Head of caudate nucleus (tissue), 42 donors: ENCODE measurements at places on chromosomes 4 and X.

GRCh38 chr4:8391972-8392371 is 48.6 kb downstream of the ACOX3 start:
- peak; percentile 44 for DNase-seq

DNA sequence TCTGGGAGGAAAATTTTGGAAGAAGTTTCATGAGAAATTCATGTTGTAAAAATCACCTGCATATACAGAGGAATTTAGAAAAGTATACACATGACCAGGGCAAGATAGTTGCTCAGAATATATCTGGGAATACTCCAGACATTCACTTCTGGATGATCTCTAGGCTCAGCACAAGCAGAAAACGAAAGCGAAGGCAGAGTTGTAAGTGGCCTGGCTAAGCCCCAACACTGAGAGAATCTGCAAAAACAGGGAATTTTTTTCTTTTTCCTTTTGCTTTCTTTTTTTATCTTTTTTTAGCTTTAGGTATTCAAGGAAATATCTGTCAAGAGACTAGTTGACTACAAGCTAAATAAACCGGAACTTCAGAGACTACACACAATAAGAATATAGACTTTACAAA is 207.2 kb downstream of the FGF13 start:
- DNase-seq = no peak

- DNase-seq = no peak
Observed at GRCh38 chrX:96909291-96909690, 25.6 kb downstream of the RPA4 start.

GRCh38 chr4:188411805-188412204 is 272.6 kb downstream of the TRIML1 start:
- no peak for DNase-seq

GRCh38 chr4:108068442-108068841 is 78.8 kb downstream of the HADH start:
- no peak for DNase-seq

GRCh38 chr4:84733343-84734033 is 150.6 kb downstream of the CDS1 start:
- DNase-seq = no peak

- DNase-seq = no peak
Observed at GRCh38 chrX:150680974-150681373, 12.2 kb upstream of the MTMR1 start.

- no peak for DNase-seq
Observed at GRCh38 chrX:68895778-68896177, 67.0 kb downstream of the EFNB1 start.

GRCh38 chr4:67907650-67908049 is 23.8 kb upstream of the TMPRSS11D start:
- no peak for DNase-seq

DNA sequence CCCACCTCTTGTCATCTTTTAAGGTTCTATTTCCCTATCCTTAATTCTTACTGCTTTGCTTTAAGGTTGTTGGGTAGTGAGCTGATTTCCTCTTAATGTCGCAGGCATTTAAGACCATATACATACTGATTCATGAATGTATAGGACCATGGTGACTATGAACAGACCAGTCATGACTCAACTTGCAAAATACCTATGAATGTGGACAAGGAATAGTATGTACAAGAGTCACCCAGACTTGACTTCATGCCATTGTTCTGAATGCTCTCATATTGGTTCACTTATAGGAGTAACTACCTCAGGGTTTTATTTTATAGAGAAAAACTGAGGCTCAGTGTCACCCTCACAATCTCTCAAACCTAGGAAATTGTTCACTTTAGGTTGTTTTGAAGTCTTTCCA is 44.3 kb downstream of the CCNG2 start:
- no peak for DNase-seq

DNA sequence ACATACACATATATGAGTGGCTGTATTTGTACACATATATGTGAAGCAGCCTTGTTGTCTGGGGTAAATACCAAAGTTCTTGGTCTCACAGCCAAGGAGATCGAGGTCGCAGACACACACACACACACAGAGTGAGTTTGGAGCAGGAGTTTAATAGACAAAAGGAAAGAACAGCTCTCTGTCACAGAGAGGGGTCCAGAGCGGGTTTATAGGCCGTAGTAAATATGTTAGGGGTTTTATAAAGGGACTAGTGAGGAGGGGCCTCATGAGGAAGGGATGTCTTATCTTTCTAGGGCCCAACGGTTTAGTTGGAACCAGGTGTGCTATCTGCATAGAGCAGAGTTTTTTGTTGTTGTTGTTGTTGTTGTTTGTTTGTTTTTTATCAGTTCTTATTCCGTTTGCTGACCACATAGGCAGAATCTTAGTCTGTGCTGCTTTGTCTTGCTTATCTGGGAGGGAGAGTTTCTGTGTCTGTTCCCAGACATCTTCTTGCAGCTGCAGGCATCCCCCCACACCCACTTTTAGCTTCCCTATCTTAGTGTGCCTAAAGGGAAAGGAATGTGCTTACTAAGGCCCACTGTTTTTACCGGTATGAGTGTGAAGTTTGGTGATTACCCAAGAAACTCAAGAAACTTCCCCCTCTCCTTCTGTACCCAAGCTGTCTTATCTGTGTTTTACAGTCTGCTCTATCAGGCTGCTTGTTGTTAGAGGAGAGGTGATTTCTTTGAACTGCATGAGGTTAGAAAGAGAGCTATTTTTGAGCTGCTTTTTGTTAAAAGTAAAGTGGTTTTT is 91.9 kb downstream of the TENT5D start:
- DNase-seq = no peak

GRCh38 chr4:13933191-13933590 is 305.7 kb upstream of the BOD1L1 start:
- no peak for DNase-seq

DNA sequence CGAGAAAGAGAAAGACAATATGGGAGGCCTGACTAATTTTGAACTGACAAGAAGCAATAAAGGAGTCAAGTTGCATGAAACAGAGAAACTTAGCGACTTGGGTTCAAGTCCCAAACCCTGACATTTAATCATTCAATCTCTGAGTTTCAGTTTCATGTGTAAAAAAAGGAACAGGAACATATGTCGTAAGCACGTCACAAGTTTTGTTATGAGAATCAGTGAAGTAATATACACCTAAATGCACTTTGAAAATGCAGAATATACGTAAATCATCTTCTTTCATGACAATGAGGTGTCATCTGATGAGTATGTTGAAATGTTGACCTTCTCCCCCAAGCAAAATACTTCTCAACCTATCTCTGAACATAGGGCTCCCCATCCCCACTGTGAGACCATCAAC is 10.4 kb downstream of the ACOT9 start:
- DNase-seq = no peak

DNA sequence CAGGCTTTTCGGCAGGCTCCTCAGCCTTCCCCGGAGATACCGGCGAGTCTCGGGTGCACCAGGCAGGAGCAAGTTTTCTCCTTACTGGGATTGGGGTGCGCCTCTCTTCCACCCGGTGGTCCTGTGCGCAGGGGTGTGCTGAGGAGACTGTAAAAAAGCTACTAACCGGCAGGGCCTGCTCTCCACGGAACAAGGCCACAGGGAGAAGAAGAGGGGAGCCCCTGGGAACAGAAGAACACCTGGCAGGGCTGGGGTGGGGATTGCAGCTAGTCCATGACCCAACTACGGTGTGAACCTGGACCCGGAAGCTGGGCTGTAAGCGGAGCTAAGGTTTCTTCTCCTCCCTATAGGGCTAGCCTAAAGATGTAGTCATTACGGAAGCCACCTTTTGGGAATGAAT is 17.7 kb upstream of the ZIC3 start:
- no peak for DNase-seq

DNA sequence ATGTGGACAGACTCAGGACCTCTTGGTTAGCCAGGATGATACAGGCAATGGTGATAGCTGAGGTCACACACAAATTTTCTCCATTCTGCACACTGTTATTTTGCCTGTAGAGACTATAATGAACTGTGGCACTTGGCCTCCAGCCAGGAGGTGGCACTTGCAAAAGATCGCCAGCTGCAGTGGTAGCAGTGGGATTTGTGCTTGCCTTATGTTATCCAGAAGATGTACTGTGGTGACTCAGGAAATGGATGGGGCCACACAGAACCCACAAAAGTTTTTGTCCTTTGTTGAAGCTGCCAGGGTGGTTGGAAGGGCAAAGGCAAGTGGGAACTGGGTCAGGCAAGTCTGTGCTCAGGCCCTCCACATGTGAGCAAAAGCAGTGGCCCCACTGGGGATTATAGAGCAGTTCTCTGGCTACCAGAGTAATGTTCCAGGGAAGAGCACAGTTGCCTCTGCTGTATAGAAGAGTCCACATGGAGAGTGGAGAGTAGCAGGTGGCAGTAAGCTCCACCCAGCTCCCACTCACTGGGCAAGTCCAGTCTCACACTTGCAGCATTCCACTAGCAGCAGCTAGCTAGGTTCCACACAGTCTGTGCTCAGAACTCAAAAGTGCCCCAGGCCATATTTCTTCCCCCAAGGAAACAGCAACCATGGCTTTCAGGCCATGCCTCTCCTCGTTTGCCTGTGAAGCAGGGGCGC is 5.9 kb upstream of the C4orf17 start:
- no peak for DNase-seq

DNA sequence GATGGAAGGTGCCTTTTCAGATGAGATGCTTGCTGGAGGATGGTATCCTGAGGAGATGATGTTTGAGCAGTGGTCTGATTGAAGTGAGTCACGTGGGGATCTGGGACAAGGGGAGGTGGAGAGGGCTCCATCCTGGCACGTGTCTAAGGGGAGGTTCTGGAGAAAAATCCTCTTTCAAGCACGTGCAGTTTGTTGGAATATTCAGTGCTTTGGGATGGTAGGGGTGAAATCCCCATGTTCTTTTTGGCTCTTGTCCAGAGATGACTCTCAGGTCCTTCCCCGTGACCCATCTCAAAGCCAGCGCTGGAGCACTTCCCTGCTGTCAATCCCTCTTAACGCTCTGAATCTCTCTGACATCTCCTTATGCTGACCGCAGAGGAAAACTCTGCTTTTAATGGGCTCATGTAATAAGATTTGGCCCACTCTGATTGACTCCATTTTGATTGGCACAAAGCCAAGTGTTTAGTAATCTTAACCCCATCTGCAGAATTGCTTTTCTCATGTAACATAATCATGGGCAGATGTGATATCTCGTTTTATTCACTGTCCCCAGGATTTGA is 10.8 kb upstream of the KLKB1 start:
- no peak for DNase-seq

DNA sequence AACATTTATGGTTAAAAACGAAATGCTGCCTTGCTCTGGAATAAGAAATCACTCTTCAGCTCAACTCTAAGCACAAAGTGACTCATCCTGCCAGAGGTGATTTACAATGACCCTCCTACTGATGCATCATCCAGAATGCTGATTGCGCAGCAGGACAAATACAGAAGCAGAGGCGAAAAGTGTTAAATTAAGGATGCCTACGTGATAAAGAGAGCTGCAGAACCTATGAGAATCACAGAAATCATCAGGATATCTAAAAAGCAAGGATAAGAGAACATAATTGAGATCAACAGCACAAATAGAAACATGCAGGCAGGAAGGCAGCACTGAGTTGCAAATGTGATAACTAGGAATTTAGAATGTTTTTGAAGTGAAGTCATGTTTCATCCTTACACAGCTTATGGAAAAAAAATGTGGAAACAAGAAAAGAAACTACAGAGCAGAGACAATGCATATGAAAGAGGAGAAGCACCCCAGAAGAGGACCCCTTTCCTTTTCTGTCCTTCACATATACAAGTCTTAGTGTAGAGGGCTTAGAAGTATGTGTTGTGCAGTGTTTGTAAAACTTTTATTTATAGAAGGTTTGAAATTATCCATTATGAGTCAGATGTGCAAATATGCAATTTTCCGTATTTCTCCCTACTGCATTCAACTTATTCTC is 188.4 kb downstream of the SLC7A11 start:
- DNase-seq = no peak

GRCh38 chrX:54695816-54696487 is 102.1 kb downstream of the ITIH6 start:
- DNase-seq = no peak

DNA sequence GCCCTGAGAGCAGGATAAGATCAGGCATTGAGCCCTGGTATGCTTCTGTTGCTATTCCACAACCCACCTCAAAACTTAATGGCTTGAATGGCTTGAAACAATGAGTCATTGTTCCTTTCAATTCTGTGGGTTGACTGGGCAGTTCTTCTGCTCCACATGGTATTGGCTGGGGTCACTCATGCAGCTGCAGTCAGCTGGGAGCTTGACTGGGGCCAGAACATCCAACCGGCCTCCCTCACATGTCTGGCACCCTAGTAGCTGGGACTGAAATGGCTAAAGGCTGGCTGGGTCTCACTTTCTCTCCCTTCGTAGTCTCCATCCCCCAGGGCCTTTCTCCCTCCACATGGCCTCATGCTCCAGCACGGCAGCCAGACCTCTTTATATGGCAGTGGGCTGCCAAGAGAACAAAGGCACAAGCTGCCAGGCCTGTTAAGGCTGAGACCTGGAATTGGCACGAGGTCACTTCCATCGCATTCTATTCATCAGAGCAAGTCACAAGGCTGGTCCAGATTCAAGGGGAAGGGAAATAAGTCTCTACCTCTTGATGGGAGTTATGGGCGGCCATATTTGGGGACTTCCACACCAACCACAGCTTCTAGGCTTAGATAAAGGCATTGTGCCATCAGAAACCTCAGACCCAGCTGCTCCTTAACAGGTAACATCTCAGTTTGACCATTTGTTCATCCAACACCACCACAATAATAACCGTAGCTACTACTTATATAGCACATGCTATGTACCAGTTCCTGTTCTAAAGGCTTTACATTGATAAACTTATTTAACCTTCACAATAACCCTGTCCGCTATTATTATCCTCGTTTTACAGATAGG is 159.7 kb upstream of the ATP6AP2 start:
- peak; percentile 65 for DNase-seq

GRCh38 chr4:184838249-184839074 is 12.7 kb upstream of the ACSL1 start:
- no peak for DNase-seq

DNA sequence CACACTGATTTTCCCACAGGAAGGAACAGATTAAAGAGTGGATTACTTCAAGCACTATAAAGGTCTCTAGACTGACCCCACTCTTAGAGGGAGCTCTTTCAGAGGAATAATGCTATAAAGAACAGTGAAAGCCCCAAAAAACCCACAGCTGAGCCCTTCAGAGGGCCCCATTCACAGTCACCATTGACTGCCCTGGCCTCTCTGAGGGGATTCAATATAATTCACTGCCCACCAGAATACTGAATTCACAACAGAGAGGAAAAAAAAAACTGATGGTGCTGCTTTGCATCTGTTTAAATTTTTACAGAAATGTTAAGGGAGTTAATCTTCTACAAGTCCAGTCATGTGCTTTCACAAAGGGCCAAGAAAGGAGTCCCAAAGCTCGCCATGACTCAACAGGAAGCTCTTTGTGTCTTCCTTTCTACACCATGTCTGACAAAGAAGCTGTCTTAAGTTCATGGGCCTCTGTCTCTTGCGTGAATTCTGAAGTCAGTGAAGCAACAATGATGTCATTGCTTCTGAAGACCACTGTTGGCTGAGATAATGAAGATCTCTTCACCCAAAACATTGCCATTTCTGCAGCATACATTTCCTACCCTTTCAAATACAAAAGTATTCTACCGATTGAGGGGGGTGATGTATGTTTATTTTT is 174.9 kb downstream of the ADAMTS3 start:
- DNase-seq = no peak

- DNase-seq = no peak
Observed at GRCh38 chr4:67751260-67751659, 2.9 kb downstream of the GNRHR start.

GRCh38 chr4:113823291-113823659 is 61.7 kb upstream of the CAMK2D start:
- DNase-seq = no peak

GRCh38 chrX:149010853-149011224 is 494.3 kb downstream of the IDS start:
- DNase-seq = no peak

GRCh38 chrX:23729214-23729613 is 13.9 kb downstream of the ACOT9 start:
- no peak for DNase-seq
